Stomach (tissue), 19 donors: ENCODE measurements at places on chromosomes 4 and X. TPM values are rescaled to one million over a fixed set of nuclear protein-coding genes. Genes with fewer than 3 reads are reported as not detected.

FAT1 gene
- total RNA-seq = 150 TPM

HELT gene
- total RNA-seq = not detected

SULT1E1 gene
- not detected for total RNA-seq

CXCL11 gene
- total RNA-seq = not detected

MAGEA8 gene
- total RNA-seq = not detected
